ENCODE measurements at places on chromosomes 6 and 20.

- DNase-seq: peak; percentile 23
Measured at GRCh38 chr6:108115598-108116058, 41.1 kb upstream of the OSTM1 start.

- DNase-seq: no peak
Measured at GRCh38 chr6:6729971-6730370, 141.5 kb downstream of the LY86 start.

GRCh38 chr6:160005861-160006540, 37.1 kb downstream of the IGF2R start:
- DNase-seq: no peak

DNA sequence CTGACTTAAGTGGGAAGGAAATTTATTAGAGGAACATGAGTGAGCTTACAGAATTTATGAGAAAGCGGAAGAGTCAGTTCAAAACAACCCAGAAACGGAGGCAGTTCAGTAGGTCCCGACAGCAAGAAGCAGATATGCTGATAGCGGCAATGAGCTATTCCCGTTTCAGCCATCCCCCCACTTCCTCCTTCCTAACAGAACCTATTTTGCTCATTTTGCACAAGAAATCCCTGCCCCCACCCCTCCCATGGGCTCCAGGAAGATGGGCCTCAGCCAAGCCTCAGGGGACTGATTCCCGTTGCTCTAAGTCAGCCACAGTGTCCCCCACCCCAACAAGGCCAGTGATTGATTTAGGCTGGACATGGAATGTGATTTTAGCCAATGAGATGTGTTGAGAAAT, 157.5 kb downstream of the CEBPB start:
- no peak for DNase-seq

GRCh38 chr6:24743944-24744335, 25.0 kb upstream of the C6orf62 start:
- DNase-seq: no peak

GRCh38 chr6:83008626-83009025, 57.0 kb downstream of the UBE3D start:
- no peak for DNase-seq

GRCh38 chr6:19791267-19791666, 45.9 kb upstream of the ID4 start:
- DNase-seq: no peak

- DNase-seq: no peak
Measured at GRCh38 chr6:123901436-123901835, 97.8 kb downstream of the NKAIN2 start.

Data from RKO (cell line).